Right cardiac atrium (tissue), 5 donors: ENCODE measurements at places on chromosomes 5 and 9. TPM values are rescaled to one million over a fixed set of nuclear protein-coding genes. Genes with fewer than 3 reads are reported as not detected.

DNA sequence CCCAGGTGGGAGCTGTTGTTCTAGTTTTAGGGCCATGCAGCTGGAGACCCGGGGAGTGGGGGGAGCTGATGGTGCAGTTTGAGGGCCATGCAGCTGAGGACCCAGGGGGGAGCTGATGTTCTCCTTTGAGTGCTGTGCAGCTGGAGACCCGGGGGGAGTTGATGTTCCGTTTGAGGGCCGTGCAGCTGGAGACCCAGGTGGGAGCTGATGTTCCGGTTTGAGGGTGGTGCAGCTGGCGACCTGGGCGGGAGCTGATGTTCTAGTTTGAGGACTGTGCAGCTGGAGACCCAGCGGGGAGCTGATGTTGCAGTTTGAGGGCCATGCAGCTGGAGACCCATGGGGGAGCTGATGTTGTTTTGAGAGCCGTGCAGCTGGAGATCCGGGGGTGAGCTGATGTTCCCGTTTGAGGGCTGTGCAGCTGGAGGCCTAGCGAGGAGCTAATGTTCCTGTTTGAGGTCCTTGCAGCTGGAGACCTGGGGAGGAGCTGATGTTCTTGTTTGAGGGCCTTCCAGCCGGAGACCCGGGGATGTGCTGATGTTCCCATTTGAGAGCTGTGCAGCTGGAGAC lies 14.6 kb downstream of the PDCD6 start:
- no peak for DNase-seq

DNA sequence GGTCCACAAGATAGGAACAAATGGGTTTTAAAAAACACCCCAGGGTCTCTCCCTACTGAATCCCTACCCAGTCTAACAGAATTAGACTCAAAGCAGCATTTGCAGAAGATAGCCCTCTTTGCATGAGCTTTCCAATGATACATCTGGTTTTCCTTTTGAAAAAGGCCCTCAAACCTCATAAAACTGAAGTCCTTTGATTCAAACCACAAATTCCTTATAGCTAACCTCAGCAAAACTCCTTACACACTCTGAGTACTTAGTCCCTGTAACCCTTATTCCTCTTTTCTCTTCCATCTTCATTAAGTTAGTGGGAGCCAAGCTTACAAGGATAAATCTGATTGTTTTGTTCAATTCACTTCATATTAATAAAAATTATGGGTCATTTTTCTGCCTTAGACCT lies 90.5 kb upstream of the TNC start:
- no peak for DNase-seq

GRCh38 chr5:34511915-34512314 lies 144.2 kb upstream of the RAI14 start:
- peak; percentile 83 for DNase-seq

- peak; percentile 64 for DNase-seq
These were observed 95.7 kb downstream of the ANKH start for GRCh38 chr5:14775857-14776256.

- DNase-seq, result no peak
These were observed 534.5 kb downstream of the EBF1 start for GRCh38 chr5:158565017-158565789.

GRCh38 chr9:7921545-7922197 lies 122.1 kb upstream of the DMAC1 start:
- no peak for DNase-seq

DNA sequence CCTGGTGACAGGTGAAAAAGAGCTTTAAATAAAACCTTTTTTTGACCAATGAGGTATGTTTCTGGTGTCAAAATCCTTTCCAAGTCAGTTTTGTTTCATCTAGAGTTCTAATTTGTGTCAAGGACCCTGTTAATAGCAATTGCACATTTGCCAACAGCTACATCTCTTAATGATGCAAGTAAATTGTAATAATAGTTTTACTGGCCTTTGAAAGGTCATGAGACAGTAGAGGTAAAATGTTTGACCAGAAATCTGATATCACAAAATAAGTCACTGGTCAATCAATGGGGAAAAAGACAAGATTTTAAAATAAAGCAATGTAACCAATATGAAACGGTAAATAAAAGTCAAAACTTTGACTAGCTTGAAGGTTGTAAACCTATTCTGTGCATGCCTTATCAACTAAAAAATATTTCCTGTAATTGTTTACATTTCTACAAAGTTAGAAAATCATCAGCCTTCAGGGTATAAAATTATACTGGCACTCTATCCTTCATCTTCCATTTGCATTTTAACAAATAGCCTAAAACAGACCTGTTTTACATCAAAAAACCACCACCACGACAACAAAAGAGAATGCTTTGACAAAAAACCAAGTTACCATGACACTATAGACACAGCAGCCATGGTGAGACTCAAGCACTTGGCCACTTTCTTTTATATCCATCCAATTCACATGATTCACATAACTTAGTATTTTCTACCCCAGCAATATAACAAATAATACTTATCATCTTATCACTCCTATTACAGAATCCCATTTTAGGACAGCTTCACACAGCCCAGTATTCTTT lies 3.0 kb downstream of the NADK2 start:
- DNase-seq, result no peak

GRCh38 chr5:136057401-136058038 lies 28.7 kb downstream of the TGFBI start:
- DNase-seq, result no peak

The ANKRD31 gene
- total RNA-seq, result 0.06 TPM

The PRR16 gene
- total RNA-seq, result 10.4 TPM

The ECM2 gene
- total RNA-seq, result 11.1 TPM

The SPINK1 gene
- not detected for total RNA-seq

The CCDC192 gene
- total RNA-seq, result not detected
